ENCODE measurements at places on chromosomes 7 and 10. TPM values are rescaled to one million over a fixed set of nuclear protein-coding genes. Genes with fewer than 3 reads are reported as not detected.
A peak's percentile ranks its signal among the peaks of the same experiment; 100 is the strongest.

DNA sequence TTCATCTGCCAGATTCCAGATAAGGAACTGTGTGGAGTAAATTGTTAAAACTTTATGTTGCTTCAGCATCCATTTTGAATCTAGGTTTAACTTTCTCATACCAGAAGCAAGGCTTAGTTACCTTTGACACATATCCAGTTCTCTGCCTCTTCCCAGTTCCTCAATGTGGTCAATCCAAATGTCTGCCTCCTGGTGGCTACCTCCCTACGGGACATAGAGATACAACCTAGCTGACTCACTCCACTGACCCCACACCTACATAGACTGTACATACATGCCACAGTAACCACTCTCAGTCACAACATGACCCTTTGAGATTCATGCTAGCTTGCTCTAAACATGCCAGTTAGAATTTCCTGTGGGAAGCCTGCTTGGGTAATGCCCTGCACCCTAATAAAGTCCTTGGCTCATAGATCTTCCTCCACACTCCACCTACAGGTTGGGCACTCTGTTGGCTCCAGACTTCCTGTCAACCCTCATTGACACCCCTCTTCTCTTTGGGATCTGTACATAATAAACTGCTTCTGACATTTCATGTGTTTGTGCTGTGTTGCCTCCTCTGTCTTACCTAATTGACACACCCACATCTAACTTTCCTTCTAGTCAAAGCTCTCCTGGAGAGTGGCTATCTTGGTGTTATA, 278.1 kb downstream of the HTR7 start:
- H3K27ac ChIP-seq: no peak overlapping the region
- no peaks in the 10 kb centered on the region for H3K27me3 ChIP-seq
- H3K4me3 ChIP-seq: no peak overlapping the region
- H3K36me3 ChIP-seq: no peaks in the 10 kb centered on the region
- no peak for DNase-seq

DNA sequence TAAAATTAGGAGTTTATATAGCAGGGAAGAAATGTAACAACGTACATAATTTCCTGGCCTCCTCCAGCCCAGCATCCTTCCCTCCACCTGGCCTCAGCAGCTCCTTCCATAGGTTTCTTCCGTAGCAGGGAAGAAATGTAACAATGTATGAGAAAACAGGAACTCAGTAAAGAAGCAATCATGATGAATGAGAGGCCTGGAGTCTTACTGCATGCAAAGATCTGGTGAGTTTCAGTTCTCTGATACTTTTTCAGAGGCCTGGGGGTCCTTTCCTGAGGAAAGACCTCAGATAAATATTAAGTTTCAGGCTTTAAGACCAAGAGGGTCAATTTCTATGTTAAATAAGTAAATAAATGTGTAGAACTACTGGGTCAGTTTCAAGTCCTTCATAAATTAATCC, 155.7 kb upstream of the C7orf33 start:
- H3K4me1 ChIP-seq: no peaks in the 10 kb centered on the region
- H3K36me3 ChIP-seq: no peaks in the 10 kb centered on the region
- no peaks in the 10 kb centered on the region for H3K27me3 ChIP-seq
- no peak overlapping the region for H3K4me3 ChIP-seq

DNA sequence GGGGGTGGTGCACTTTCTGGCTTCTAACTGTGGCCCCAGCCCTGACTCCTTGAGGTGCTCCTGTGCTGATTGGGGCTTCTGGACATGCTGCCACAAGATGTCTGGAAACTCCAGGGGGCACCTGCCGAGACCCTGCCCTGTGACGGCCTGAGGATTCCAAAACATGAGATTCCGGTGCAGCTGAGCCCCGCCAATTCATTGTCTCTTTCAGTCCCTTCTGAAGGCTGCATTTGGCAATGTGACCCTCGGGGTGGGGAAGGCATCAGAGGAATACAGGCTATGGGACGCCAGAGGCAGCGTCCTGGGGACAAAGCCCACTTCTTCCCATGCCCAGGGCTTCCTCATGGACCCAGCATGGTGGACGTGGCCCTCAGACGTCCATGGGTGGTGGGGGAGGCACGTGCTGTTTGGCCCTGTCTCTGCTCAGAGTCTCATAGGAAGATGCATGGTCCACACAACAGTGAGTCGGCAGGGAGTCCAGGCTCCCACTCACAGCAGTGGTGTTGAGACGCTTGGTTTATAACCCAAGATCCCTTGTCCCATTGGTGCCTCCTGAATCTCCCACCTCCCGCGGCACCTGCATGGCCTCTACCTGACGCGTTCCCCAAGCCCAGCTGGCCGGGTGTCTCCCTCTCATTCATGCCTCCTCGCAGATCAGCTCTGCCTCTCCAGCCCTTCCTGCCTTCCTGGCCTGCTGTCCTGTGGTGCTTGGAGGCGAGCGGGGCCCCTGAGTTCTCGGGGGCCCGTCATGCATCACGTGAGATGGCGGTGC, 129.9 kb downstream of the WDR37 start:
- H3K27me3 ChIP-seq: no peaks in the 10 kb centered on the region
- H3K27ac ChIP-seq: no peak overlapping the region
- no peaks in the 10 kb centered on the region for H3K36me3 ChIP-seq
- no peaks in the 10 kb centered on the region for H3K4me1 ChIP-seq
- no peak for DNase-seq

DNA sequence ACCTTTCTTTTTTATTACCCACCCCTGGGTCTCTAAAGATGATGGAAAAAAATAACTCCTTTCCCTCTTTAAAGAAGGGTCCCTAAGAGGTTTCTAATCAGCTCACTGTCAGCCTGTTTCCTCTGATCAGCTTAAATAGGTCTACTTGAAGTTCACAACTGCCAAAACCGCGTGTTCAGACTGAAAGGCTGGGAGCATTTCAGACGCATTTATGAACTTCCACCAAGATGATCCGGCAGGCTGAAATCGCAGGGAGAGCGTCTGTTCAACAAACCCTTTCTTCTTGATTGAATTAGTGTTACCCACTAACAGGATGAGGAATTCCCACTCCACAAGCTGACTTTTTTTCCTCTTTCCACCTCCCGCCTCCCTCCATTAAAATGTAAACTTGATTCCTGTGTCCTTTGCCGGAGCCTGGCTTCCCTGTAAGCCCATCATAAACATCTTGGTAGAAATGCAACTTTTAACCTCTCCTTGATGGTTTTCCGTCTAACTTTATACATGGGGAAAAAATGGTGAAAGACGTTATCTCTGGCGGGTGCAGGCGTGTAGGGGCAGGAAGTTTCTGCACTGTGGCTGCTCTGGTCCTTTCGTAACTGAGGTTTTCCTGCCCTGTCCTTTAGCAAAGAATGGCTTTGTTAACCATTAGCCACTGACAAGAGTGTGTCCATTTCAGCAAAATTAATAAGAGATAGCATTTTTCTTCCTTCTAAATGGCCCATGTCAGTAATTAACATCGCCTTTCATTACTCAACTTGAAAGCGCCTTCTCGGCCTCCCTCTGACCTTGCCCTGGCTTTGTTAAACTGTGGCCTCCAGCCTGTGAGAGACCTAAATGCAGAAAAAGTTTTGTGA, 130.7 kb downstream of the BAMBI start:
- DNase-seq: no peak
- peak overlapping the region; percentile 70 for H3K27ac ChIP-seq
- peaks cover 17% of the 10 kb centered on the region for H3K4me1 ChIP-seq
- H3K4me3 ChIP-seq: no peak overlapping the region
- no peaks in the 10 kb centered on the region for H3K36me3 ChIP-seq
- H3K27me3 ChIP-seq: no peaks in the 10 kb centered on the region

DNA sequence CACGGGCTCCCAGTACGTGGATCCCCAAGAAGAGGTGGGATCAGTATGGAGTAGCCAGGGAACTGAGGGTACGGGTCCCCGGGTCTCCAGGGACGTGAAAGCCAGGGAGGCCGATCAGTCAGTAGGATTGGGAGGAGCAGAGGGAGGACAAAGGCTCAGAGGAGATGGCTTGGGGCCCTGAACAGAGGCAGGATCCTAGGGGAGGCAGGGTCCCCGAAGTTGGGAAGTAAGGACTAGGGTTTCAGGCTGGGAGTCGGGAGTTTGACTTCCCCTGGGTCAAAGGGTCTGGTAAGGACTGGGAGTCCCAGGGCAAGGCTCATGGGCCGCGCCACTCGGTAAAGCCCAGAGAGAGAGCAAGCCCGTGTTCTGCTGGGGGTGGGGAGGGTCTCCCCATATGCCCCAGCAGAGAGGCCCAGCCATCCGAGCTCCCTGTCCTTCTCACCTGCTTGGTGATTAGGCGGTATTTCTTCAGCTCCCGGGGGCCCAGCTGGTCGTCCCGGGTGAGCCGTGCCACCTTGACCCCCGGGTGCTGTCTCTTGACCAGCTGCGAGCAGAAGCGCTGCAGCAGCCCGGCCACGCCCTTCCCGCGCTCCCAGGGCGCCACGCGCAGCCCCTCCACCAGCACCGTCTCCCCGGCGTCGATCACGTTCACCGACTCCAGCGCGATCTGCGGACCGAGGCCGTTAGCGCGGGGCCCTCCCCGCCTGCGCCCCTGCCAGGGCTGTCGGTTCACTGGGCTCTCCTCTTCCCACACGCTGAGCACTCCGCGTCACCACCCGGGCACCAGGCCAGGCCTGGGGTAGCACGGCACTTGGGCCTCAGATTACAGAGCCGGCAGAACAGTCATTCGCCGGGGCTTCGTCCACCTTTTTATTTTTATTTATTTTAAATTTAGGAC, 7.0 kb downstream of the NAT16 start:
- no peaks in the 10 kb centered on the region for H3K36me3 ChIP-seq
- peaks cover 57% of the 10 kb centered on the region for H3K4me1 ChIP-seq
- no peak overlapping the region for H3K4me3 ChIP-seq
- DNase-seq: no peak

- peak overlapping the region; percentile 49 for H3K27ac ChIP-seq
- H3K36me3 ChIP-seq: no peaks in the 10 kb centered on the region
- no peak overlapping the region for H3K4me3 ChIP-seq
- no peaks in the 10 kb centered on the region for H3K4me1 ChIP-seq
These were observed 344.6 kb downstream of the RNLS start for GRCh38 chr10:88238615-88238914.

- DNase-seq: no peak
- no peak overlapping the region for H3K4me3 ChIP-seq
- H3K27me3 ChIP-seq: no peaks in the 10 kb centered on the region
- no peaks in the 10 kb centered on the region for H3K4me1 ChIP-seq
These were observed 72.1 kb upstream of the TRIM24 start for GRCh38 chr7:138387755-138388475.

GRCh38 chr7:103532955-103533354, 86.9 kb upstream of the SLC26A5 start:
- H3K27ac ChIP-seq: no peak overlapping the region
- H3K27me3 ChIP-seq: no peaks in the 10 kb centered on the region
- DNase-seq: no peak
- H3K4me3 ChIP-seq: no peak overlapping the region
- no peaks in the 10 kb centered on the region for H3K4me1 ChIP-seq

- H3K27ac ChIP-seq: no peak overlapping the region
- no peaks in the 10 kb centered on the region for H3K36me3 ChIP-seq
- no peaks in the 10 kb centered on the region for H3K4me1 ChIP-seq
- no peaks in the 10 kb centered on the region for H3K27me3 ChIP-seq
- H3K4me3 ChIP-seq: no peak overlapping the region
These were observed 300.8 kb downstream of the SDHAF3 start for GRCh38 chr7:97418312-97418711.

GRCh38 chr10:5590816-5591215, 66.1 kb downstream of the CALML3 start:
- no peak overlapping the region for H3K4me3 ChIP-seq
- H3K36me3 ChIP-seq: no peaks in the 10 kb centered on the region
- H3K27me3 ChIP-seq: no peaks in the 10 kb centered on the region
- H3K27ac ChIP-seq: no peak overlapping the region
- H3K4me1 ChIP-seq: peaks cover 67% of the 10 kb centered on the region
- no peak for DNase-seq

DNA sequence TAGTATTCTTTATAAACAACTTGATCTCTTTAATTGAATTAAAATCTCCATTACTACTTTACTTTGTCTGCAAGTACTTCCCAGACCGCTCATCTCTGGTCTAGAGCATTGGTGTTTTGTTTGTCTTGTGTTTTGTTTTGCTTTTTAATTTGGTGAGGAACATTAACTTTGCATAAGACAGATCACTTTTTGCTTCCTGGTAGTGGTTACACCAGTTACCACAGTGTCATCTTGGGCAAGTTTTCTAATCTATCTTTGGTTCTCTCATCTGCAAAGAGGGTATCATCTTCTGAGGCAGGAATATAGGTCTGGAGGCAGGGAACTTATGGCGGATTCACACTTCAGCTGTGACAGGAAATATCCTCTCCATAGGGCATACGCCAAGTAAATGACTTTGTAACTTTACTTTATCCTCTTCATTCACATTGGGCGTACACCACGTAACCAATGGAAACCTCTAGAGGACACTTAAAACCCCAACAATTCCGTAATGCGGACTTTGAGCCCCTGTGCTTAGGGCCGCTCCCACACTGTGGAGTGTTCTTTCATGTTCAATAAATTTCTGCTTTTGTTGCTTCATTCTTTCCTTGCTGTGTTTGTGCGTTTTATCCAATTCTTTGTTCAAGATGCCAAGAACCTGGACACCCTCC, 83.2 kb upstream of the JAZF1 start:
- no peaks in the 10 kb centered on the region for H3K36me3 ChIP-seq
- DNase-seq: no peak
- H3K27me3 ChIP-seq: no peaks in the 10 kb centered on the region
- no peak overlapping the region for H3K4me3 ChIP-seq
- no peaks in the 10 kb centered on the region for H3K4me1 ChIP-seq
- H3K27ac ChIP-seq: no peak overlapping the region

DNA sequence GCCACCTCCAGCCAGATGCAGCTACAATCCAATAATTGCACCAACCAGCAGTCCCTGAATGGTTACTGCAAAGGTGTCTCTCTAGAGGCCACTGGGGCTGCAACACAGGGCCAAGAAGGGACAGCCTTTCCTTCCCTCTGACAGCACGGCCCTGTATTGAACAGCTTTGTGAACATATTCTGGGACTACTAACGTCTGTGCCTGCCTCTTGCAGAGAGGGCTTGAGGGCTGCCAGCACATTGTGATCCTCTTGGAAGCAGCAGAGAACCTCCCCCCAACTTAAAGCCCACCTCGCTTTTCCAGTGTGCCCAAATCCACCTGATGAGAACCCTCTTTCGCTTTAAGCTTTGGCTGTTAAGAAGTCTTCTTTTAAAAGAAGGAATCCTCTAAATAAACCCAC, 415.9 kb downstream of the RPS24 start:
- H3K36me3 ChIP-seq: no peaks in the 10 kb centered on the region
- H3K27ac ChIP-seq: no peak overlapping the region
- DNase-seq: no peak

DNA sequence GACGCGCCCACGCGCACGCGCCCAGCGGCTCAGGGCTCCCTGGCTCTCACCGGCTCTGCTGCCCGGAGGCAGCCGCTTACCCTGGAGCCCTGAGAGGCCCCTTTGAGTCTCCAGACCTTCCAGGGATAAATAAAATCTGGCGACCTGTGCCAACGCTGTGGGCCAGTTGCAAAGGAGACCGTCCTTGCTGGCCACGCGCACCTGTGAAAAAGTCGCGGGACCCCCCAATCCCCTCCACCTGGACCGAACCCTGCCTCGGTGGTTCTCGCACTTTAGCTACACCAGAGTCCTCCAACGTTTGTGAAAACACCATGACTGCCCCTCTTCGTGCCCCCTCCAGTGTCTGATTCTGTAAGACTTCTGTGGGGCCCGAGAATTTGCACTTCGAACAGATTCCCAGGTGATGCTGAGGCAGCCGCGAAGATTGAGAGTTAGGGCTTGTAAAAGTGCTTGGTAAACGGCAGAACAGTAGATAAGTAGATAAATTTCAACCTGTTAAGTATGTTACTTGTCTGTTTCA, 102.4 kb upstream of the SVIL start:
- peaks cover 12% of the 10 kb centered on the region for H3K4me1 ChIP-seq
- H3K27ac ChIP-seq: peak overlapping the region; percentile 100
- peak overlapping the region; percentile 95 for H3K4me3 ChIP-seq
- no peaks in the 10 kb centered on the region for H3K36me3 ChIP-seq

Gene FZD1
- 11.3 TPM for total RNA-seq

Gene GHRHR
- total RNA-seq: not detected

Gene PRRT4
- 0.38 TPM for total RNA-seq

Gene UPP1
- total RNA-seq: 178 TPM

Measured in esophagus squamous epithelium (tissue), 5 donors.